ENCODE measurements at places on chromosomes 16 and 17.

DNA sequence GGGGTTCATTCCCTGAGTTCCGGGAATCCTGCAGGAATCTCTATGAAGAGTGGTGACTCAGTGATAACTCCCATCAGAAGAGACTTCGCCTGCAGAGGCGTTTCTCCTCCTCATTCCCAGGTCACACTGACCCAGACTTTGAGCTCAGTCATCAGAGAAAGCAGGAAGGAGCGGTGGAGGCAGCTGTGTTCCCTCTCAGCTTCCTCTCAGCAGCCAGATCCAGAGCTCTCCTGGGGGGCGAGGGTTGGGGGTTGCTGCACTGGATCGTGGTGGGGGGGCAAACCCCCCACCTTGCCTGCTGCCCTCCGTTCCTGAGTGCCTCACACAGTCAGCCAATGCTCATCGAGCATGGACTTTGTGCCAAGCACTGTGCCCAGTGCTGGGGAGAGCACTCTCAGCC is 271.2 kb downstream of the CBLN1 start:
- no peak for DNase-seq

GRCh38 chr17:16818821-16819683 is 129.0 kb downstream of the CCDC144A start:
- no peak for DNase-seq

GRCh38 chr17:14337596-14338079 is 36.8 kb downstream of the HS3ST3B1 start:
- DNase-seq = no peak

DNA sequence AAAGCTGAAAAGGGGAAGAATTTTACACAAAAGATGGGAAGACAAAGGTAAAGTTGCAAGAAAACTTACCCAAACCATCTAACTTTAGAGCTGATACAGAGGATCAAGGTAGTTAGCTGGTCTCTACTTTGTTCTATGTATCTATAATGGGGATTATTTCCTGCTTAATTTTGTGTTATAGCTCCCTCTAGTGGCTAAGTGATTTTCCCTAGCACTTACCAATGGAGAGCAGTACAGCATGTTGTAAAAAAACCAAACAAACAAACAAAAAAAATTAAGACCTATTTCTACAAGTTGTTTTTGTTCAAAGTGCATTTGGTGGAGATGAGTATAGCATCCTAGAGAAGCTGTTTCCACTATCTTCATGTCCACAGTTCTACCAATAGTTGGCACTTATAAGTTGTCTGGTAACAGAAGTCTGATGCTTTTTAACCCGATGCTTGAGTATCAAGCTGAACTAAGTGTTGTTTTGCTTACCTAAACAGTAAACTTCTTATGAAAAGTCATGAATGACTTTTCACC is 7.5 kb downstream of the SRSF1 start:
- peak; percentile 78 for DNase-seq

GRCh38 chr16:59044616-59045015 is 310.5 kb upstream of the GOT2 start:
- no peak for DNase-seq

DNA sequence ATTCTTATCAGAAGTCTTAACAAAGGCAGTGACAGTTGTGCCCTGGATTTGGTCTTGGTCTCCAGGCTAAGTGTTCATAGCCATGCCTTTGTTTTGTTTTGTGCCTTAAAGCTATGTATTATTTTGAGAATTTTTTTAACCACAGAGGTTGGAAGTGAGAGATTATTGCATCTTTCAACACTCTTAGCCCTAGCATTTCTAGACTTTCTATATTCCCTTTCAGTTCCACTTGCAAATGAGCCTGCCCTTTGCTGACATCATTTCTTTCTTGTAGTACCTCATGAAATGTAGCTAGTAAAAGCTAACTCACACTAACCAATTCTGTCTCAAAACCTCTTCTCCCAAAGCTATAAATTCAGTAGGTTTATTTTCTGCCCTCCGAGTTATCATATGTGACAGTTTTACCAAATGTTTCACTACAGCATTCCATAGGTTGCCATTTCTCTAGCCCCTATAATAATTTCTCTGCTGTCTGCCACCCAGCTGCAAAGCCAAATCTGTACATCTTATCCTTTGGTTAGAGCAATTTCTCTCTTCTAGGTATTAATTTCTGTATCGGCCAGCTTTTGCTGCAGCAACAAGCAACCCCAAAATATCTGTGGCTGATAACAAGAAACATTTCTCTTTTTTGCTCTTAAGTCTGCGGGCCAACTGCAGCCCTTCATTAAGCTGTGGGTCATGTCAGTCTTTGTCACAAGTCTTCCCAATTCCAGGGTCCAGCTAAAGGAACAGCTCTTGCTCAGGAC is 14.2 kb upstream of the CCL1 start:
- no peak for DNase-seq

DNA sequence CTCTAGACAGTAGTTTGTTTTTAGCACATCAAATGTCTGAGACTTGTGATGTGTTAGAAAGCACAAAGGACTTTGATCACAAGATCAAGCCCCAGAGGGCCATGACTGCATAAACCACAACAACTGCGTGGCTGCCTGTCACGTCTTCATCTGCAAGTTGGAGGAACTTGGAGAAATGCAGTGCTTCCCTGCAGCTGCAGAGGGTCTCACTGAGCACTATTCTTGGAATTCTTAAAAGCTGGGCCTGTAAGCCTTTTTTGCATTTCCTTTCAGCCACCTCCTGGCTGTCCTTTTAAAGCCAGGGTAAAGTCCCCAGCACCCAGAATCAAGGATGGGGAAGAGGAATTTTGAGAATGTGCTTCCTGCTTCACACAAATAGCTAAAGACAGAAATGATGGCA is 431.3 kb downstream of the MAF start:
- no peak for DNase-seq

DNA sequence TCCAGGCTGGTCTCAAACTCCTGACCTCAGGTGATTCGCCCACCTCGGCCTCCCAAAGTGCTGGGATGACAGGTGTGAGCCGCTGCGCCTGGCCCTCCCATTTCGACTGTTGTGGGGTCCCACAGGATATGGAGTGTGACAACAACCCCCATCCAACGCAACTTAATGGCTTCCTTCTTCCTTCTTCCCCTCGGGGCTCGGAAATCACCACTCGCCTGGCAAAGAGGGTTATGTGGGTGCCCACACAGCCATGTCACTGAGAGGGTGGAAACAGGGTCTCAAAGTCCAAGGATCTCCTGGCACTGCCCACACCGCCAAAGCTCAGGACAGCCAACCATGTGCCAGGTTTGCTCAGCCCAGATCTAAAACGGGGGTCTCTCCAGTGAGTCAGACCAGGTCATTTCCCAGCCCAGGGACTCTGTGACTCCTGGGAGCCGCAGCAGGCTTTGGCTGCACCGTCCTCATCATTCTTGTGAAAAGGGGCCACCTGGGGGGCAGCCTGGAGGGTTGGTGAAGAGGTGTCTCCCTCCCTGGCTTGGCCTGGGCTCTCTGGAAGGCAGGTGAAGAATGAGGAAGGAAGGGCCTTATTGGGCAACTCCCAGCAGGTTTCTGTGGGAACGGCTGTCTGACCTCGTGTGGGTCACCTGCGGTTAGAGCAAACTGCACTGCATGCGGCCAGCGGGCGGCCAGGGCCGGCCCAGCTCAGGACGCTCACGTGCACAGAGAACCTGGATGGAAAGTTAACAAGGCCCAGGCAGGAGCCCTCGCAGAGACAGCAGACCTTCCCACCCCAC is 25.3 kb upstream of the LITAF start:
- DNase-seq = no peak

DNA sequence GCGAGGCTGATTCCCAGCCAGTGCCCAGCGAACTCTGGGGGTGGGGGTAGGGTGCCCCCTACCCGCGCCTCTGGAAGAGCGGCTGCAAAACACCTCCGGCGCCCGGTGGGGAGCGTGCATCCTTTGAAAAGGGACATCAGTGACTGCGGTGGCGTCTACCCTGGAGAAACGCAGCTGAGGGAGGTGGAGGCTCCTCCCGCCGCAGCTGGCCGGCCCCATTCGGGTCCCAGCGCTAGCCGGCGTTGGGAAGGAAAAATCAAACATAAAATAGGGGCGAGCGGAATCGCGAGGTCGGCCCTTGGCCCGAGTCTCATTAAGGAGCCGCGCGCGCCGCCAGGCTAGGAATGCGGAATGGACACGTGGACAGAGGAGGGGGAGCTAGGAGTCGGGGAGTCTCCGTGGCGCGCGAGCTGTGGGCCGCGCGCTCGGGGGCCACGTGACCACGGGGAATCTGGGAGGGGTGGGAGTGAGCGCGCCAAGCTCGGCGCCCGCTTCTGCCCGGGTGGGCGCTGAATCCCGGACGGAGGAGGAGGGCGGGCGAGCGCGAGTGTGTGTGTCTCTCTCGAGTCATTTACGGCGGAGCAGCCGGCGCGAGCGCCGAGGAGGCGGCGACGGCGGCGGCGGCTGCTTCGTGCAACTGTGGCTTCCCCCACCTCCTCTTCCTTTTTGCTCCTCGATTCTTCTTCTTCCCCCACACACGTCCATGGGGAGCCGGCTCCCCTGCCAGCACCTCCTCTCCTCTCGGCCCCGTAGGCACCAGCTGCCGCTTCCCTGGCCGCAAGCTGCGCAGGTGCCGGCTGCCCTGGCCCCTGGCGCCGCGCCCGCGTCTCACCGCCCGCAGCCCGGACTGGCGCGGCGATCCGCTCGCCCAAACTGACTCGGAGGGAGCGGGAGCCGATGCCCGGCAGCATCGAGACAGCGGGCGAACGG is at the start of gene TMEM132E:
TMEM132E (plus strand) TSS at position 566 of the 930 bp plus-strand sequence. CDS start 1,495 bp downstream, outside the sequence.
- DNase-seq = no peak

GRCh38 chr17:77609553-77610517 is 348.7 kb upstream of the TNRC6C start:
- no peak for DNase-seq

- DNase-seq = no peak
Measured at GRCh38 chr17:21171970-21172510, 41.9 kb downstream of the TMEM11 start.

DNA sequence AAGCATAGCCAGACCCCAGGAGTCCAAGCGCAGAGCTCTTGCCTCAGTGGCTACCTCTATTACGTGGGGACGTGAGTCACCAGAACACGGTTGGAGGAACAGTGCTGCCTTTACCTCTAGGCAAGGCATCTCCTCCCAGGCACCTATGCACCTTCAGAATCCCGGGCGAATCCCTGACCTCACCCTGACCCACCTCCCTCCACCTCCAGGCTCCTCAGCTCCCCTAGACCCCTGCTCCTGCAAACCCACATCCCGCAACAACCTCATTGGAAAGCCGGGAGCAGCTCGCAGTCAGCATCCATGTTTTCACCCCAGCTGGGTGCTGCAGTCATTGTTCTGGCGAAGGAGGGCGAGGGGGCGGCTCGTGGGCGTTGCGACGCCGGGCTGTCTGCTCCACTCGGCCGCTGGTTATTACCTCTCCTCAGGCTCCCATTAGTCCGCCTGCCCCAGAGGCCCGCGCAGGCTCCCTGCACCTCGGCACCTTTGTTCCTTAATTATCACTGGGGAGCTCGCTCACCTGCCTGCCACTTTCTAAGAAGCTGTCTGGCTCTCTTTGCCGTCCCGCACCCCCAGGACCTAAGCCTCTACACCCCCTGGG is 24.6 kb upstream of the DLX4 start:
- peak; percentile 73 for DNase-seq

- no peak for DNase-seq
Measured at GRCh38 chr16:85169333-85170065, 57.2 kb upstream of the CIBAR2 start.

GRCh38 chr16:25875956-25876598 is 184.3 kb downstream of the HS3ST4 start:
- DNase-seq = no peak

- DNase-seq = no peak
Measured at GRCh38 chr17:60067871-60068270, 10.8 kb downstream of the HEATR6 start.

- peak; percentile 39 for DNase-seq
Measured at GRCh38 chr16:56950881-56951771, 10.6 kb upstream of the CETP start.

DNA sequence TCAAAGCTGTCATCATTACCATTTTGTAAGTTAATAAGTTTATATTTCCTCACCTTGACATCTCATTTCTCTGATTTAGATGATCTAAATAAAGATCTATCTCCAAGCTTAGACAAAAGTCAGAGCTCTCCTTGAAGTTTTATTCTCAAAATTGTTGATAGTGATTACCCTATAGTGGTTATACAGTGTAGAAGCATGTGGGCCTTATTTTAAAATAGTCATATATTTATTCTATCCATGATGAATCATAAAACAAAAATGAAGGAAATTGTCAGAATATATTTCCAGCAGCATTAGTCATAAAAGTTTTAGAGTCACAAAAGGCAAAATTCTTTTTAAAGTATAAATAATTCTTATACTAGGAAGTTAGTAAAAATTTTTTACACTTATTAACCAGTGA is 49.0 kb downstream of the RHOT1 start:
- no peak for DNase-seq

GRCh38 chr16:73255031-73255430 is 207.1 kb upstream of the ZFHX3 start:
- no peak for DNase-seq

DNA sequence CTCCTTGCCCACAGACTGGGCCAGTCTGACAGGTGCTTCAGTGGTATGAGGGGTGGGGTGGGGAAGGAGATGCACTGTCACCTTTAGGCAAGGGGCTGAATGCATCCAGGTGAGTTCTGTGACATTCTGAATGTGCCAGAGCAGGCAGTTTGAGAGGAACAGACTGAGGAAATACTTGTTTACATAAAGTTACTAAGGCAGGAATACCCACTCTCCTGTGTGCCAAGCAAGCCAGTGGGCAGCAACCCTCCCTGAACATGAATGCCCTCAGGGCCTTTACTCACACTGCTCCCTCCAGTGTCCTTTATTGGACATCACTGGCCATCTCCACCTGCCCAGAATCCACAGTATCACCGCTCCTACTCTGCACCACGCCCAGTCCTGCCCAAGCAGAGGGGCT is 33.1 kb upstream of the ULK2 start:
- DNase-seq = no peak

- DNase-seq = no peak
Measured at GRCh38 chr17:78512976-78513375, 64.2 kb downstream of the DNAH17 start.

DNA sequence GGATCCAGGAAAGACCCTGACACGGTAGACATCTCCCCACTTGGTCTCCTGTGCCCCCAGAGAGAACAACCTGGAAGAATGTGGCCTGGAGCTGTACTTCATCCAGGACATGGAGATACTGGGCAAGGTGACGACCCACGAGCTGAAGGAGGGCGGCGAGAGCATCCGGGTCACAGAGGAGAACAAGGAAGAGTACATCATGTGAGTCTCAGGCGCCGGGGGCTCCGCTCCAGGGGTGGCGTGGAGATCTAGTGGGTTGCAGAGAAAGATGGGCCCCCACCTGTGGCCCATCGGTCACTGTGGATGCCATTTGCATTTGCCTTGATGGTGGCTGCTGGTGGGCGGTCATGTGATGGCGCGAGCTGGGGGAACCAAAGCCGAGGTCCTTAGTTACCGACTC is 14.9 kb upstream of the CLEC18A start:
- DNase-seq = no peak

GRCh38 chr17:39264119-39264518 is 38.4 kb upstream of the STAC2 start:
- no peak for DNase-seq

Measured in NCI-H1436 (cell line).